Natural killer cell (primary cell): ENCODE measurements at places on chromosomes 7 and 10.

GRCh38 chr7:133633055-133633454 is 380.2 kb downstream of the EXOC4 start:
- DNase-seq, result no peak

- DNase-seq, result no peak
These were observed 36.7 kb downstream of the RAB19 start for GRCh38 chr7:140440593-140440992.

DNA sequence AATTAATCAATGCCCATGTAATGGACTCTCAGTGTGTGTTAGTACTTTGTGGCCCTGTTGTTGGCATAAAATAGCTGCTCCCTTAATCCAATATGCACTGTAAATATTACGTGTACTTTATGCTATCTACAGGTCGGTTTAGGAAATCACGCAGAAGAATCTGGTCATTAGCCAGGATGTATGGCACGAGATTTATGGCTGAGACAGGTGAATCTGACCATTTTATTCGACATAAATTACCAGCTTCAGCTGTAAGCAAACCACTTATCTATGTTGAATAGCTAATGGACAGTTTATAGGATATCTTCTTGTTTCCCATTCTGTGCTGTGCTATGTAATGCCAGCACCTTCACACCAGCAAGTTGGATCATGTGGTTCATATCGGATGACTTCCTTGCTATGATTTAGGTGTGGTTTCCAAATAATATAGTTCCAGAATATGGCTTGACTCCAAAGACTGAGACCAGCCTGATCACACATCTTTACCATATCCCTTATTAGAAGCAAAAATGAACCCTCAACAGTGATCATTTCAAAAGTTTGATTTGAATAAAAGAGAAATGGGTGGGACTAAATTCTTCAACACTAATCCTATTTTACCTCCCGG is 301.4 kb downstream of the AHR start:
- DNase-seq, result no peak

DNA sequence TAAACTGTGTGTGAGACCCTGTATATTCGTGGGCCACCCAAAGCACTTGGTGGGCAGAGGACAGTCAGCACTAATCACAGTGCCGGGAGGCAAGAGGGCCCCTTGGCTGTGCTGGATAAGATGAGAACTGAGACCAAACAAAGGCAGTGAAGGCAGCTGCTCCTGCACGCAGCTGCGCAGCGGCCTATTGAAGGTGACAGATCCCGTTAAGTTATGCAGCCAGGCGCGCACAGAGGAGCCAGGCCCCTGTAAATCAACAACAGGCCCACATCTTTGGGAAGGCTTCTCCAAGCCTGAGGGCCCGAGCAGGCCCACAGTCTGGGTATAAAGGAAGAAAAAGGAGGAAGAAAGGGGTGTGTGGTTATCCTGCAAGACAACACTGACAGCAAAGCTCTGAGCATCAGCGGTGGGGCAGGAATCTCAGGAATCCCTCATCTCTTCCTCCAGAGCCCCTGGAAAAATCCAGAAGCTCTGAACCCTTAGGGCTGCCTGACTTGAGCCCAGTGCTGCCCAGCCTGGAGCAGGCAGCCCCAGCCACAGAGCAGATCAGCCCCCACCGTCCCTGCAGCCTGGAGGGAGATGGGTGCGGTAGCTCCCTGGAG is 154.2 kb downstream of the ARHGAP12 start:
- no peak for DNase-seq

GRCh38 chr10:122277526-122278136 is 6.5 kb downstream of the BTBD16 start:
- no peak for DNase-seq

- no peak for DNase-seq
These were observed 325.4 kb downstream of the ADARB2 start for GRCh38 chr10:1411956-1412355.

DNA sequence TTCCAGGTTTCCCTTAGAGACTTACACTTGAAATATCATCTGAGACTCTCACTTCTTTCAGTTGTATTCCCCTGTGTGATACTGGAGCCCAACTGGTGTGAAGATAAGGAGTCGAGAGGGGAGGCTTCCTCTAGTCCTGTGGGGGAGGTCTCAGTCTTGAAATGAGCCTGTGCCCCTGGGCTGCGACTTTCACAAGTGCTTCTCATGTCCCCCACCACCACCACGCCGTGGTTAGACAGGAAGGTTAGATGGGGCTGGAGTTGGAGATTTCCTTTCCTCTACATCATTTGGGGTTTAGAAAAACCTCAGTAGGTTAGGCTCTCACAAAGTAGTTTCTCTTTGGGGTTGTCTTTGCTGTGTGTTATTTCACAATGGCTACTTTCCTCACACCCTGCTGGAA is 25.6 kb upstream of the MKX start:
- no peak for DNase-seq

- DNase-seq, result no peak
These were observed 31.4 kb downstream of the CASP7 start for GRCh38 chr10:113711142-113711541.

- no peak for DNase-seq
These were observed 5.7 kb downstream of the FRAT2 start for GRCh38 chr10:97328646-97329453.

GRCh38 chr7:156725073-156725472 is 84.5 kb downstream of the RNF32 start:
- DNase-seq, result no peak
